Heart left ventricle (tissue), 16 donors: ENCODE measurements at places on chromosomes 7 and 10. TPM values are rescaled to one million over a fixed set of nuclear protein-coding genes. Genes with fewer than 3 reads are reported as not detected.

C1QL3 gene
- not detected for total RNA-seq

ATXN7L1 gene
- 10.6 TPM for total RNA-seq

DNA sequence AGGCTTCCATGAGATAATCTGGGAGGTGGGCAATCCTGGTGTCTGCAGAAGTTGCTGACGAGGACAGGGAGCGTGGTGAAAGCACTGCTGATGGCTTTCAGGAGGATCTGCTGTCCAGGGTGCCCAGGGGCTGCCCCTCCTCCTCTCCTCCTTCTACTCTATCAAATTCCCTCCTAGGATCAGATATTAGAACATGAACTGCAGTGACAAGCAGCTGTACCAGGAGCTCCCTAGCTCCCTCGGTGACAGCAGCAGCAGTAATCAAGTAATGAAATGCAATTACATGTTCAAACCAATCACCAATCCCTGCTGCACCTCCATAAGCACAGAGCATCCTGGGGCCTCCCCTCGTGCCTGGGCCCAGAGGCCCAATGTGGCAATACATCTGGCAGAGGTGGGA, 46.9 kb downstream of the GRID1 start:
- no peak for DNase-seq

- DNase-seq = peak; percentile 26
Observed at GRCh38 chr7:27459021-27459730, 203.5 kb downstream of the HIBADH start.

DNA sequence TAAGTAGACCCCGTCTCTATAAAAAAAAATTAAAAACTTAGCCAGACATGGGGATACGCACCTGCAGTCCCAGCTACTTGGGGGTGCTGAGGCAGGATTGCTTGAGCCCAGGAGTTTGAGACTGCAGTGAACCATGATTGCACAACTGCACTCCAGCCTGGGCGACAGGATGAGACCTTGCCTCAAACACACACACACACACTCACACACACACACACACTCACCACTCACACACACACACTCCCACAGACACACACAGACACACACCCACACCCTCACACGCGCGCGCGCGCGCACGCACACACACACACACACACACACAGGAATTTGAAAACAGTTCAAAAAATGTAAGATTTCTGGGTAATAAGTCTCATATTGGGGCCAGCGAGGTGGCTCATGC, 8.7 kb upstream of the GRIFIN start:
- DNase-seq = no peak

DNA sequence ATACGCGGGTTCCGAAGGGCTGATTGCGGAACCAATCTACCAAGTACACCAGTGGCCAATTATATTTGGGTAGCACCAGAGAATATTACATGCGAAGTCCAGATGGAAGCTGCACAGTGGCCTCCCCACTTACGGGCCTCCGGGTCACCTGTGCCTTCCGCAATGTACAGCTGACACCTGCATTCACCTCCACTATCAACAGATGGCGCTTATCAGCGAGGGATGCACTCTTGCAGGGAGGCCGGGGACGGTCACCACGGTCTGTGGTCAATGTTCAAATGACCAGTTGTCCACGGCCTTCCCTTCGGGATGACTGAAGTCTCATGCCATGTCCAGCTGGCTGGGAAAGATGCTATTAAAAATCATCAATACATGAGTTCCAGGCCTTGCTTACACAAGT, 47.6 kb downstream of the SLIT1 start:
- no peak for DNase-seq
